Stimulated activated CD4-positive, alpha-beta T cell treated with anti-CD3 and anti-CD28 coated beads, Interleukin-12 subunit alpha, Interleukin-12 subunit beta, amount 100 ng/mL, for 4 hours (primary cell): ENCODE measurements at places on chromosomes 4 and X.

DNA sequence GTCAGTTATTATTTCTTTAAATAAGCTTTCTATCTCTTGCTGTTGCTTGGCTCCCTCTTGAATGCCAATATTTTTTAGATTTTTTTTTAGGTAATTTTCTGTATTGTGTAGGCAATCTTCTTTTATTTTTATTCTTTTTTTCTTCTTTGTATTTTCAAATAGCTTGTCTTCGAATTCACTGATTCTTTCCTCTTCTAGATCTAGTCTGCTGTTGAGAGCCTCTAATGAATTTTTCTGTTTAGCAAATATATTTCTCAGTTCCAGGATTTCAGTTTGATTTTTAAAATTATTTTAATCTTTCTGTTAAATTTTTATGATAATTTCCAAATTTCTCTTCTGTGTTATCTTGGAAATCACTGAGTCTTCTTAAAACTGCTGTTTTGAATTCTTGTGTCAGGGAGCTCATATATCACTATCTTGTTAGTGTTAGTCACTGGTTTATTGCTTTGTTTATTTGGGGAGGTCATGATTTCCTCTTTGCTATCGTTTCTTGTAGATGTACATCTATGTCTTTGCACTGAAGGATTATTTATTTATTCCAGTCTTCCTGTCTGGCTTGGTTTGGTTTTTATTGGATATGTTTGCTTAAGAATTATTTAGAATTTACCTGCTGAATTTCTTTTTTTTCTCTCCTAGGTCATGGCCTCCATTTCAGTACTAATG is 39.9 kb upstream of the GPRIN3 start:
- DNase-seq: no peak

DNA sequence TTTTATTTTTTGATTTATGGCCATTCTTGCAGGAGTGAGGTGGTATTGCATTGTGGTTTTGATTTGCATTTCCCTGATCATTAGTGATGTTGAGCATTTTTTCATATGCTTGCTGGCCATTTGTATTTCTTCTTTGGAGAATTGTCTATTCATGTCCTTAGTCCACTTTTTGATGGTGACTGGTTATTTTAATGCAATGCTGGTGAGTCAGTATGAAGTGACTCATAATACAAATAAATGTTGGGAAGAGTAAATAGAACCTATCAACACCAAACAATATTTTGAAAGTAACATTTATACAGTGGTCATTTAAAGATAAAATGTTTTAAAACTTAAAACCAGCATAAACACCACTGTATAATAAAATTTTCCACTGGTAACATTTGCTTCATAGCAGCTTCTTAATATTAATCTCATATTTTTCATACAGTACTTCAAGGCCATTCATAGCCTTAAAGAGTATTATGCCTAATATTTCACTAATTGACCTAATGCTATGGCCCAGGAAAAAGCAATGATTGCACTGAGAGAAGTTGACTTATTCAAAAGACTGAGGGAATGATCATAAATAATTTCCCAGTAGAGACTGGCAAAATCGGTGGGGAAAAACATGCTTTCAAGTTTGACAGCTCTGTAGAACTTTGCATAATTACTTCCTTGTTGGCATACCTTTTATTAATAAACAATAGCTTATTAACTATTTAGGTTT is 33.9 kb downstream of the CASK start:
- no peak for DNase-seq

- no peak for DNase-seq
Measured at GRCh38 chrX:131588995-131589394, 45.1 kb downstream of the OR13H1 start.

- no peak for DNase-seq
Measured at GRCh38 chr4:149766135-149766534, 49.5 kb downstream of the IQCM start.

DNA sequence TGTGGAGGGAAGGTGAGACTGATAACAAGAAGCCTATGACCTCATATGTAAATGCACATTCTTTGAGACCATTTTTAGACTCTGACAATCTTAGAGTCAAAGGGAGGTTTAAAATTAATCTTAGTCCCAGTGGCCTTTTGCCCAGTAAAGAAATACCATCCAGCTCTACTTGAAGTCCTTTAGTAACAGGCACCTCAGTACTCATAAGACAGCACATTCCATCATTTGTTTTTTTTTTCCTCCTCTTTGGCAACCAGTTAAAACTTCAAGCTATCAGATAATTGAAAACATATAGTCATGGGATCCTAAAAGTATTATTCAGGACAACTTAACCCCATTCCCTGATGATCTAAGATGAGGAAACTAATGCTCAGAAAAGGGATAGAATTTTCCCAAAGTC is 4.6 kb downstream of the EDA2R start:
- DNase-seq: no peak

GRCh38 chr4:168857009-168857408 is 153.0 kb downstream of the CBR4 start:
- DNase-seq: no peak

DNA sequence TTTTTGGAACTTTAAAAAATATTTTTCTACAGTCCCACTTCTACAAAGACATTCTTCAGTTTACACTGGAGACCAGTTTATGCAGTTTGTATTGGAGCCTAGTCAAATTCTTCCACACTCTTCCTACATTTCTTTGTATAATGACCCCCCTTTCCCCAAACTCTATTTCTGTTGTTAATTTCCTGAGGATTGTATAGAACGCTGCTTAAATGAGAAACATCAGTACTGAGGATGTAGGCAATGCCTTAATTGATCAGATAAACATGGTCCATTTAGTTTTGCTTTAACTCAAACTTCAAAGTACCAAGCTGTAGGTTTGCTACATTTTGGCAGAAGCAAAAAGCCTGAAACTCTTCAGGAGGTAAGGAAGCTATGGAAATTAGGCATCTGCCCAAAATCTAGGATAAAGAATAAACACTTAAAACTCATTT is 155.5 kb downstream of the SLC7A11 start:
- no peak for DNase-seq

- no peak for DNase-seq
Measured at GRCh38 chr4:18880871-18881270, 859.3 kb upstream of the LCORL start.

GRCh38 chrX:137574784-137575293 is 8.9 kb downstream of the ZIC3 start:
- DNase-seq: no peak

GRCh38 chrX:104118765-104119164 is 6.4 kb downstream of the ZCCHC18 start:
- no peak for DNase-seq

- DNase-seq: no peak
Measured at GRCh38 chr4:123073650-123074049, 151.3 kb upstream of the NUDT6 start.

DNA sequence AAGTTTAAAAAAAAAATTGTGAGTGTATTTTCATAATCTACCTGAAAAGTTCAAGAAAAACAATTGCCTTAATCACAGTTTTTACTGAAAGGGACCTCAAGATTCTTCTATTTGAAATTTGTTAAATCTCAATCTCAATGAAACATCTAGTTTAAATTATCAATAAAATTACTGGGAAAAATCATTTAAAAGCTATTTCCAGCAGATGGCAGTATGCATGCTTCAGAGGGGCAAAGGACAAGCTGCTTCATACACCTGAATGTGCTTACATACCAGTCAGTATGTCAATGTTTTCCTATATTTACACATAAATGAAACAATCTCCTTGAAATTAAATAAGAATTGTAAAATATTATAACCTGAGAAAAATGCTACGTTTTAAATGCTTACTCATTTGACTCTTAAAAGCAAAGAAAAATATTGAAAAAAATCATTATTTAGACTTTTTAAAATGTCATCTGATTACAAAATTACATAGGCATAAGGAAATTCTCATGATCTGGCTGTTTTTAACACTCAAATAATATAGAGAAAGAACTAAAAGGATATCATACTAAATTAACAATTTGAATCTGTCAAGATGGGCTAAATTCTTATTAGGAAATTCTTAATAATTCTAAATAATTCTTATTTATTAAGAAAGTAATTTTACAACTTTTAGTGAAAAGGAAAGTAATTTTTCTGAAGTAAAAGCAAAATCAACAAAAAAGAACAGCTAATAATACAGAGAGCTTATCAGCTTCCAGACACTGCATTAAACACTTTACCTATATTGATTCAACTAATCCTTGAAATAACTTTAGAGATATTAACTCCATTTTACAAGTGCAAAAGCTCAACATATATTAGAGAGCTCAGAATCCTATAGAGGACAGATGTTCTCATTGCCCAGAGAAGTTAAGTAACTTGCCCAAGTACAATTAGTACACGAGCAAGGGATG is 242.1 kb downstream of the ADAMTS3 start:
- no peak for DNase-seq

DNA sequence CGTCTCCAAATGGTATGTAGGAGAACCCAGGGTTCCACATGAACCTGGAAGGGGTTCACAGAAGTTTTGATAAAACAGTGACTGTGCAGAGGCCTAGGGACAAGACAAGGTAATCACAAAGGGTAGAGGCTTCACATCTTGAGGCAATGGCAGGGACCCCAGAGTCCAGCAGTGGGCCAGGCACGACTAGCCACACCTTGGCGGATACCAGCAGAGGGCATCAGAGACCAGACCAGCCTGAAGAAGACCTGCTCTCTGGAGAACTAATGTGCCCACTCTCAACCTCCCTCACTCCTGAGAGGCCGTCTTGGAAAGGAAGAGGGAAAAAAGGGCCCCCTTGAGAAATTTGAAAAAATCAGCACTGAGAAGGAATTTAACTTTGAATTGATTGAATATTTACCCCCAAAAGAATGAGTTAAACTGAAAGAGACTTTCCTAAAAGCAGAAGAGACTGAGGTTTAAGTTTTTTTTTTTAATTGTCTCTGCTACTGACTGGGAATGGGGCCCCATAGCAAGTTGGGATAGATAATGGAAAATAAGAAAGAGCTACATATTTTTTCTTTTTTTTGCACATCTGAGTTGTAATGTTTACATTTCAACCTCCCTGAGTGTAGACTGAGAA is 243.8 kb upstream of the JADE1 start:
- no peak for DNase-seq

GRCh38 chr4:31415629-31416028 is 695.5 kb downstream of the PCDH7 start:
- no peak for DNase-seq

- no peak for DNase-seq
Measured at GRCh38 chrX:130176354-130176776, 4.6 kb downstream of the RAB33A start.

GRCh38 chr4:13731019-13731418 is 103.5 kb upstream of the BOD1L1 start:
- no peak for DNase-seq

DNA sequence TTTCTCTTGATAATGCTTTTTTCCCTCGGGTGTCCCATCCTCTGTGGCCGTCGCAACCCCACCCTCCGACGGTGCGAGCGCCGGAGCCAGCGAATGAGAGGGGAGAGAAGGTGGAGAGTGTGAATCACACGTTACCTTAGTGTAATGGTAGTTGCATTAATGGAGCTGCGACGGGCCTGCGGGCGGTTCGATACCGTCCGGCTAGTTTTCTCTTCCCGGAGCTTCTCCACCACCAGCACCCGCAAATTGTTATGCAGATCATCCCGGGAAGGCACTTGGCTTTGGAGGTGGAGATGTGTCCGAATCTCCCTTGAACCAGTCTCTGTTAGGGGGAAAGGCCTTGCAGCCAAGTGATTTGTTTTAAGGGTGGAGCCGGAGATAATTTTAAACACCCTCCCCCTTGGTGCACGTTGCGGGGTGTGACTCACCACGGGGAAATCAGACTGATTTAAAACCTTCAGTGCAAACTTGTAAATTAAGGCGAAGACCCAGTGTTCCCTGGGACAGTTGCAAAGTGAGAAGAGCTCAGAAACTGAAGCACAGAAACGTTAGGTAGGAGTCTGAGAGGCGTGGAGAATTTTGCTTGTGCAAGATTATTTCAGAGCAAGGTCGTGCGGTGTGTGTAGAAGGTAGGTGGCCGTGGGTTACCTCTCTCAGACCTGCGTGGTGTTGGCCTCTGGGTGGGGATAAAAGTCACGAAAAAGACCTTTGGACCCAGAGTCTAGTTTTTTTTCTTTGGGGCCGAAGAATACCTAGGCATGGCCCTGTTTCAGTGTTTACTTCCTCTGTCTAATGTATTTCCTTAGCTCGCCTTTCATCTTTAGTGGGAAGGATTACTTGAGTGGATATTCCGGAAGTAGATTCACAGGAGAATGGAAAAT is 1.3 kb downstream of the AFF1 start:
- DNase-seq: peak; percentile 57

GRCh38 chrX:53659039-53659438 is 27.5 kb downstream of the HUWE1 start:
- no peak for DNase-seq

- DNase-seq: no peak
Measured at GRCh38 chrX:72351606-72352334, 46.1 kb upstream of the CITED1 start.

DNA sequence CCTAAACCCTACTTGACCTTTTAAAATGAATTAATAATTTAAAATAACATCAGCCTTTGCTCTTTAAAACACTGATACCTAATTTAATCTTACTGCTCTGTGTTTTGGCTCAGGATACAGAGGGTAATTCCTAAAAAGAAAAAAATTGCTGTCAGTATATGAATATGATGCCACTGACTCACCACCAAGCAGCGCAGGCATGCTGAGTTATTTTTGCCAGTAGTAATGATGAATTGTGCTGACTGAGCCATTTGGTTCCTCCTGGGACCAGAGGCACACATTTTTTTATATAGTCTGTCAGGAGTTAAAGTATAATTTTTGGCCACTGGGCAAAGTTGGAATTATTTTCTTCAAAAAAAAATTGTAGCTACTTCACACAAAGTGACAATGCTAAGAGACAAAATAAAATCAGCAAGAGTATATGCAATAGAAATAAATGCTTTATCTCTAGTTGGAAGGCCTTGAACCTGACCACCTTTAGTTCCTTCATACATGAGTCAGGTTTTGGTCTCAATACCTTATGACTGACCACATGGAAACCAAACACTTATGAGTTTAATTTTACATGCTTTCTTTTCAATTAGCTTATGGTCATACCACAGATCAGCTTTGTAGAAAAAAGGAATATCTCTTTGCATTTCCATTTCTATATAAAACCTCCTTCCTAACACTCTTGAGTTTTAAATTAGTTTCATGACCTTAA is 115.1 kb downstream of the PPP3CA start:
- peak; percentile 4 for DNase-seq

DNA sequence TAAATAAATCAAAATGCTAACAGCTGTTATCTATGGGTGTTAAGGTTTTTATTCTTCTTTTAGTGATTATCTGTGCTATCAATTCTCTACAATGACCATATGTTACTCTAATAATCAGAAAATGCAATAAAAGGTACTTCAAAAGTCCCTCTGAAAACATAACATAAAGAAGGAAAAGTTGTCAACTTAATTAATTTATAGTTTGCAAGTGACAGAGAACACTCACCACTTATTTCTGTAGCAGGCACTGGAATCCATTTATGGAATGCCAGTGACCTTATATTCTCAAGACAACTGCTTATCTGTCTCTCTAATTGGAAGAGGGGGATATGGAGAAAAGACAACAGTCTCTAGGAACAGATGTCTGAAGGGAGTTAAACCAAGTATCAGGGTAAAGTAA is 25.6 kb upstream of the PLS3 start:
- DNase-seq: no peak

DNA sequence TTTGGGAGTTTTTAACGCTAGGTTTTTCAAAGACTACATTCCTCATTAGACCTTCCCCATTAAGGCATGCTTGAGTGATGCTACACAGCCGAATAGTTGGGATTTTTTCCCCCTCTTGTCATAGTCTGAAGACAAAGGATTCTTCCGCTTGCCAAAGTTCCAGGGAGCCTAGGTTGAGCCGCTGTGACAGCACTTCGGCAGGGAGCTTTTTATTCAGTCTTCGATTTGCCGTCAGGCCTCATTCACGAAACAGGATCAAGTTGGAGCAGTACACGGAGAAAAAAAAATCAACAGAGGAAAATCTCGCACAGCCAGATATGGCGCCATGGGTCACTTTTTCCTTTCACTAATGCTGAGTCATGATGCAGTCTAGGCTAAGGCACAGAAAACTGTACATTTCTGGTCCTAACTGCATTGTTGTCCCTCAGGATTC is 24.3 kb downstream of the SHROOM3 start:
- no peak for DNase-seq
